NCI-H1694 treated with DMSO at 0.1 percent for 48 hours (cell line): ENCODE measurements at places on chromosomes 3 and 15.

DNA sequence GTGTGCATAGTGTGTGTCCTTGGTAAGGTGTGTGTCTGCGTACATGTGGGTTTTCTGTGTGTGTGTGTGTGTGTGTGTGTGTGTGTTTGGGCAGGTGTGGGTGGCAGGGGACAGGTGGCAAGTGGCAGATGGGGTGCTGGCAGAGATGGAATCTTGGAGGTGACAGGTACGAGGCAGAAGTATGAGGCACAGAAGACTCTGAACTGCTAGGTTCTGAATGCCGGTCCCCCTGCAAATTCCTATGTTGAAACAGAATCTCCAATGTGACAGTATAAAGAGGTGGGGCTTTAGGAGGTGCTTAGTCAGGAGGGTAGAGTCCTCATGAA, 29.8 kb downstream of the SRPRB start:
- DNase-seq = no peak

GRCh38 chr3:99891610-99892285, 74.1 kb downstream of the CMSS1 start:
- no peak for DNase-seq

DNA sequence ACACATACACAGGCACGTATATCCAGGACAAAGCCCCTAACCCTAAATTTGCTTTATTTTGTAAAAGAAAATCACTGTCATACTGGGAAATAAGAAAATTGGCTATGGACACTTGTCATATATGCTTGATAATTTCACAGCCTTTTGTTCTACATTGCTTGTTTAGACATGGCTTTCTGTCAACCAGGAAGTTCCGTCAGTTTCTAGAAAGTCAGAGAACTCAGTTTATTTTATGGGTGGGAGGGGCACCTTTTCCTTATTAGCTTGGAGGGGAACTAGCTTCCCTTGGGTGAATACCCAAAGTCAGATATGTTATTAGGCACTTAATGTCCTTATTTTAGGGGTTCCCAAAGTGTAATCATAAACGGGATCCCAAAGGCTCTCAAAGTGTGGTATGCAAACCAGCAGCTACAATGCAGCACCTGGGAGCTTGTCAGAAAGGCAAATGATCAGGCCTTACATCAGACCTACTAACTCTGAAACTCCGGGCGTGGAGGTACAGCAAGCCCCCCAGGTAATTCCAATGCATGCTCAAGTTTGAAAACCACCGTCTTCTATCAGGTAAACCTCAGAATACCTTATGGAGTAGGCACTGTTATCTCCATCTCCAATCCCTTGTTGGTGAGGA, 50.1 kb downstream of the CADPS start:
- DNase-seq = no peak

GRCh38 chr15:70203981-70204560, 106.4 kb upstream of the TLE3 start:
- DNase-seq = no peak

DNA sequence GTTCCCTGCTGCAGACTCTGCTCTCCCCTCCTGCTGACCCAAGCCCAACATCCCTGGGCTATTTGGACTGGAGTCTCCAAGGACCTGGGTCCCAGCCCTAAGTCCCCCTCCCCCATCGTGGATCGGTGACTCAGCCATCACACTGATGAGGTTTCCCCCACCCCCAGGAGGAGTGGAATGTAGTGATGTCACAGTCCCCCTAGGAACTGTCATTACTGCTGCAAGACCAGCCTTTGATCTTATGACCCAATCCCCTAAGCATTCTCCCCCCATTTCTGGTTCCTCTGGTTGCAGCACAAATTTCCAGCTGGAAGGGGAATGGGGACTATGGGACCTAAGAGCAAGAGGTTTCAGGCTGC, 63.4 kb upstream of the CSPG4 start:
- no peak for DNase-seq

- DNase-seq = no peak
These were observed 107.1 kb upstream of the LINGO1 start for GRCh38 chr15:77739591-77740378.

GRCh38 chr15:75732809-75733451, 20.3 kb upstream of the CSPG4 start:
- peak; percentile 11 for DNase-seq

- no peak for DNase-seq
These were observed 71.1 kb upstream of the SLC24A5 start for GRCh38 chr15:48049736-48050135.

GRCh38 chr3:179503640-179504039, 52.4 kb upstream of the GNB4 start:
- no peak for DNase-seq
